ENCODE measurements at places on chromosomes 16 and 17. TPM values are rescaled to one million over a fixed set of nuclear protein-coding genes. Genes with fewer than 3 reads are reported as not detected.

GRCh38 chr16:4060009-4060408 lies 56.2 kb downstream of the ADCY9 start:
- no peaks in the 10 kb centered on the region for H3K36me3 ChIP-seq
- no peak overlapping the region for H3K27ac ChIP-seq
- no peak overlapping the region for H3K4me3 ChIP-seq
- no peaks in the 10 kb centered on the region for H3K27me3 ChIP-seq

DNA sequence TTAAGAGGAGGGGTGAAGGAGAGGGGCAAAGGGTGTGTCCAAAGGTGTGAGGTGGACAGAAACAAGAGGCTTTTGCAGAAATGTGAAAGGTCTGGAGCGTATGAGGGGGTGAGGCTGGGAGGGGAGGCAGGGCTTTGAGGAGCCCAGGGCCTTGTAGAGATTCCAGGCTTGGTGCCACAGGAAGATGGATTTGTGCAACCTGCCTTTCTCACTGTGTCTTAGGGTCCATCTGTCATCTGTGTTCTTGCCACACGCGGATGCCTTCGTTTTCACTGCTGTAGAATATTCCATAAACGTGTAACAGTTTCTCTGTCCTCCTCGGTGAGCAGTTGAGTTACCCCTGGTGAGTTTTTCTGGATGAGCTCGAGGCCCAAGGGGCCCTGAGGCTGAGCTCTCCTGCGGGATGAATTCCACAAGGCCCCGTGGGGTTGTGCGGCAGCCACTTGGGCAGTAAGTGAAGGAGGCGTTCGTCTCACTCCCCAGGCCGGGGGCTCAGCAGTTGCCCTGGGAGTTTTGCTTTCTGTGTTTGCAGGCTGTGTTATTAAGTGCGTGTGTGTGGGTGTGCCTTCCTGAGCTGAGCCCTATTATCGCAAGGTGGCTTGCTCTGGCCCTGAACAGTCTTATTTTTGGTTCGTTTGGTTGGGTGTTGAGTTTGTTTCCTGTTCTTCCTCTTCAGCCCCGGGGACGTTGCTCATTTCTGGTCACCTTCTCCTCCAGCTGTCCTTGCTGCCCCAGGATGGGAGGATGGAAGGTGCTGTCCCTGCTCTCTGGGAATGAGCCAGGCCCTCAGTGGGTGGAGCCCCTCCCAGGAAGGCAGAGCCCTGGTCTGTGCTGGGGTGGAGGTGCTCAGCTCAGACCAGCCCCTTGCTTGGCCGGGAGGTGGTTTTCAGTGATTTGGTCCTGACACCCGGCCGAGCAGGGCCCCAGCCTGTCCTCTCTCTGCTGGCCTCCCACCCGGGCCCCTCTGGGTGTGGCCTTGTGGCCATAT lies 28.4 kb downstream of the BAIAP2 start:
- no peaks in the 10 kb centered on the region for H3K27me3 ChIP-seq
- no peak for DNase-seq
- H3K27ac ChIP-seq: peak overlapping the region; percentile 97
- H3K36me3 ChIP-seq: no peaks in the 10 kb centered on the region
- H3K4me1 ChIP-seq: peaks cover 49% of the 10 kb centered on the region

The PROCA1 gene
- total RNA-seq: 5.4 TPM

- DNase-seq: no peak
- H3K36me3 ChIP-seq: no peaks in the 10 kb centered on the region
- H3K27me3 ChIP-seq: no peaks in the 10 kb centered on the region
Measured at GRCh38 chr17:1095090-1095852, 84.5 kb downstream of the ABR start.

DNA sequence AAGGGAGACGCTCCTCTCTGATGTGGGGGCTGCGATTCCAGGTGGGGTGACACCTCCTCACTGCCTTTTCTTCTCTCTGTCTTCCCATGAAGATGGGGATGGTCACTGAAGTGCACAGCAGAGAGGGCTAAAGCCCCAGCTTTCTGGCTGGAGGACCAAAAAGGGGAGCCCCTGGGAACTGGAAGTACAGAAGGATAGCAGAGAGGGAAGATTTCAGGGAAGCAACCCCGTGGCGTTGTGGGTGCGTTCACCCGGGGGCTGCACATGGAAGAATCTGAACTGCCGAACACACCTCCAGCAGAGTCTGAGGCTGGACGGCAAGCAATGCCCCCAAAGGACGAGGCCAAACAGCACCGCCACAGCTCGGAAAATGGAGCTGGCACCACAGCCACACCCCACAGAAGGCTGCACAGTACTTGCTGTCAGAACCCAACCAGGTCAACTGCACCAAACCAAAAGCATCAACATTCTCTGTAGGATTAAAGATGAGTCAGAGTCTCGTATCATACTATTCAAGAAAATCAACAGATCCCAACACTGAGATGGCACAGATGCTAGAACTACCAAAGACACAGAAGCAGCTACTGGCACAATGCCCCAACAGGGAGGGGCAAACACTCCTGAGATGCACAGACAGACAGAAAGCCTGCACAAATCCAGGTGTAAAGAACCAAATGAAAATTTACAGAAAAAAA lies 49.9 kb downstream of the MAP1LC3B start:
- H3K27ac ChIP-seq: no peak overlapping the region
- DNase-seq: no peak

The LGALS9C gene
- not detected for total RNA-seq

The AANAT gene
- total RNA-seq: 0.58 TPM

Measured in SJCRH30 (cell line).